ENCODE measurements at places on chromosomes 4 and X.

DNA sequence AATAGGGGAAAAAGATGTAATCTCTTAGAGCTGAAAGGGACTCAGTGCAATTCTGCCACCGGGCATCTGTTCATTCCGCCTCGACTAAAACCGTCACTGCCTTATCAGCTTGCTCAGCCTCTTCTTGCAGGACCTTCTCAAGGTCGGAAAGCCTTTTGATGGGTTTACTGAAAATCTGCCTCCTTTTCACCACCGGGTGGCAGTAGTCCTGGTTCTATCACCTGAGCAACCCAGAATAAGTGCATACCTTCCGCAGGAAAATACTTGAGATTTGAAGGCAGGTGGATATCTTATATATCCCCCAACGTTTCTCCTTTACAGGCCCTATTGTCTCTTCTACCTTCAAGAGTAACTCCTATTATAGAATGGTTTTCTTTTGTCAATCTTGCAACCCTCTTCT is 103.4 kb upstream of the PAK3 start:
- DNase-seq: no peak

DNA sequence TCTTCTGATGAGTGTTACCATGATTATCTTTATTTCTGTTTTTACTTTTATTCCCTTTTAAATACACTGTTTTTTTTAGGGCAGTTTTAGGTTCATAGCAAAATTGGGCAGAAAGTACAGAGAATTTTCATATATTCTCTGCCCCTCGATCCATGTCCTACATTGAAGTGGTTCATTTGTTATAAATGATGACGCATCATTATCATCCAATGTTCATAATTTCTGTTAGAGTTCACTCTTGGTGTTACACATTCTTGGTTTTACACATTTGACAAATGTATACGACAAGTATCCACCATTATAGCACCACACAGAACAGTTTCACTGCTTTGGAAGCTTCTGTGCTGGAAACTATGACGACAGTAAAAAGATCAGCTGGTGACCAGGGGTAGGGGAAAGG is 578.1 kb upstream of the AADAT start:
- DNase-seq: no peak

DNA sequence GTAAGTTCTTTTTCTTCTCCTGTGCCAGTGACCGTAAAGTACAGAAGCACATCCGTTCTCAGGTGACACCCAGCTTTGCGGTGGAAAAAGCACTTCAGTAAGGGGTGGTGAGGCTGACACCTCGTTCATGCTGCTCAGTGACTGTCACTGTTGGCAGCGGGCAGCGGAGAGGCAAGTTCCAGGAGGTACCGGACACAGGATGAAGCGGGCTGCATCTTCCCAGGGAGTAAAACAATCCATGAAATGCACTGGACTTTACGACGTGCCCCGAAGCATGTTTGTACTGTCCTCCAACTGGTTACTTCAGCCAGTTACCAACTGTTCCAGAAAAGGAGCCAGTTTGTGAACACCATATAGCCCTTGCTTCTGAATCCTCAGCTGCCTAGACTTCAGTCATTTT is 110.7 kb downstream of the ZNF827 start:
- no peak for DNase-seq

GRCh38 chrX:139429913-139430312 is 100.6 kb upstream of the F9 start:
- no peak for DNase-seq

GRCh38 chr4:113335746-113336145 is 286.3 kb downstream of the ANK2 start:
- DNase-seq: no peak

DNA sequence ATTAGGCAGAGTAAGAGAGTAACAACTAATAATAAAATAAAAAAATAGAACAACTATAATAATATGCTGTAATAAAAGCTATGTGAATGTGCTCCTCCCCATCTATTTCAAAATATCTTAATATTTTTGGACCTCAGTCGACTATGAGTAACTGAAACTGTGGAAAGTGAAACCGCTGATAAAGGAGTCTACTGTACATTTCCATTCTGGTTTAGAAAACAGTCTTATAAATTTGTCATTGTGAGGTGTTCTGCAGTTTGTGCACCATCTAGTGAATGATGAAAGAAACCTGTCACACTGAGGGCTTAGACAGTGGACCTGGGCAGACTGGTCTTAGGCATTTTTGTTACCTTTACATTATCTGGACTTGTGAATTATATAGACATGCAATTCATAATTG is 42.0 kb downstream of the TMEM150C start:
- DNase-seq: no peak

GRCh38 chrX:39165185-39165584 is 363.9 kb downstream of the MID1IP1 start:
- no peak for DNase-seq

DNA sequence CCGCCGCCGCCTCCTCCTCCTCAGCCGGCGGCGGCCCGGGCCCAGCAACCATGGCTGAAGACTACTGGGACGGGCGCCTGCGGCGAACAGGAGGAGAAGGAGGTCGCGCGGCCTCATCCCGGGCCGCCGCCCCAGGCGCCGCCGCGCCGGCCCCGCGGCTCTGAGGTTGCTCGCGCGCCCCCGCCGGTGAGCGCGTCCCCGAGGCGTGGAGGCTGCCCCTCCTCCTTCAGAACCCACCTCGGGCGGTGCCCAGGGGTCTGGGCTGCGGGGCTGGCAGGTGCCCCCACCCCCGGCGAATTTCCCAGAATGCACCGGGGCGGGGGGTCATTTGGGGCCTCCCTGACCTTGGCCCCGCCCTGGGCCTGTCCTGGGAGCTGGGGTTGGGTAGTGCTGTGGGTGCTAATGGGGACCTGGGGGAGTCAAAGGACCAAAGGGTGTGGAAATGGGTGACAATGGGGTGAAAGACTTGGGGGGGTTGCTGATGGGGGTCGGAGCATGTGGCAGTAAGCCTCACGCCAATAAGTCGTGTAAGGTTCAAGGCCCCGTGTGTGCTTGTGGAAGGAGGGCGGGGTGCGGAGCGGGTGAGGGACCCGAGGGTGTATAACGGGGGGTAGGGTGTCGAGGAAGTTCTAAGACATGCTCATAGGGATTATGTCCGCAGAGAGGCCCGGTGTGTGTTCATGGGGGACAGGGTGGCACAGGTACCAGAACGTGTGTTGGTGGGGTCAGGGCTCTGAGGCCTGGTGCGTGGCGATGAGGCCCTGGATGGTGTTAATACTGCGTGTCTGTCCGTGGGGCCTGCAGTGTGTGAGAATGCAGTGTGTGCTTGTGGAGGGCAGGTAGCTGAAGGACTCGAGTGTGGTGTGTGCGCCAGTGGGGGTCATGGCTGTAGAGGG is 687 bp downstream of the CDK16 start:
- no peak for DNase-seq

GRCh38 chr4:119652998-119653397 is 24.4 kb upstream of the PDE5A start:
- no peak for DNase-seq

DNA sequence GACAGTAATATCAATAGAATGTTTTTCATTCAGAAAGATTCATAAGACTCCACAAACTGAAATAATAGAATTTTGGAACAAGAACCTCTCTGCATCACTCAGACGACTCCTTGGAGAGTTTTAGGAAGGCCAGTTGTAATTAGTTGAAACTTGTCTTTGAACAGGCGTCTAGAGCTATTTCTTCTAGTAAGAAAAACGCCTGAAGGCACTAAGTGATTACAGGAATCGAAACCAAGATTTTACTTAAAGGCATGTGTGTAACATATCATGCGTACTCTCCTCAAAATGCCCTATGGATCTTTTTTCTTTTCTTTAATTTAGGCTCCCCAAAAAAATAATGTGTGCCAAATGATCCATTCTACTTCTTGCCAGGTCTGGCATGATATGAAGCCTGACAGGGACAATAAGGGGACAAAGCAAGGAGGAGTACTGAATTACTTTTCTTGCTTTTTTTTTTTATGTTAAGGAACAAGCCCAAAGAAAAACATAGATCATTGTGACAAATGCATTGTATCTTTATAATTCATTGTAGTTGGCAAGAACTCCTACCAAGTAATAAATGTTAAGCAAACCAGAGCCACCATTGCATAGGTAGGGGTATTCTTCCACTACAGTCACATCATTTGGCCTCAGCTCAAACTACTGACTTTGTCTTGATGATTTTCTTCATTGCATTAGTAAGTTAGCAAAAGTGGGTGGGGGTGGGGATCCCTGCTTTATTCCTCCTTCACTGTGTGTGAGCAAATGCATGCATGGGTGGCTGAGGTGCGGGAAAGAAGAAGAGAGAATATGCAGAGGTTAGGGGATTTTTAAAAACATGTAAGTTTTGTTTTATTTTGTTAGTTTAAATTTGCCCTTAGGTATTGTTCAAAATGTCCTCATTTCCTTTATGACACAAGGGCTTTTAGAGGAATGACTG is 79.9 kb upstream of the ATOH1 start:
- peak; percentile 60 for DNase-seq

DNA sequence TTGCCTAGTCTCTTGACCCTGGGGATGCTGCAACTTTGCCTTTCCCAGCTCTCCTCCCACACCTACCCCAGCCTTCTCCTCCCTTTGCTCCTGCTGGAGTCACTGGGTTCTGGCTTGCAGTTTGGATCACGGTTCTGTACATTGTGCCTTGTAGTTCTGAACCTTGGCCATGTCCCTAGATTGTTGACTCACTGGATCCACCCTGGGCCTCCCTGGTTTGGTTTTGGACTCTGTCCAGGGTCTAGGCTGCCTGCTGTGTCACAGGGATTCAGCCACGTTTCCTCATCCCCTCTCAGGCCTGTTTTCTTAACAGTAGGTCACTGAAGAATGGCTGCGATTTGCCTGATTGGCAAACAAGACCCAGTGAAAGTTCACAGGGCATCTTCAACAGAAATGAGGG is 11.5 kb upstream of the GABRE start:
- no peak for DNase-seq

DNA sequence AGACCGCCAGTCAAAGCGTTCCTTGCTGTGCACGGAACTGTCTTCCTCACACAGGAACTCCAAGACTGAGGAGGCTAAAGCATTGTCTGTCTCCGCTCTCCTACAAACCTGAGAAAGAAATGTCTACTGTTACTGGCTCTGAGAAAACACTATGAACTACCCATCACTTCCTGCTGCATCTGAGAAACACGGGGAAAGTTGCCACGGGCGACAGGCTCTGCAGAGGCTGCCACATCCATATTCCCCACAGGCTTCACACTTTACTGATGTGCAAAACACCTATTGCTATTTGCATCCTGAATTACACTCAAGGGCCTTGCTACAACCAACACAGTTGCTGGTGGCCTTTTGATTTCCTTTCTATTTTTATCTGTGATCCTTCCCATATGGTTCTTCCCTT is 59.0 kb downstream of the AFAP1 start:
- no peak for DNase-seq

GRCh38 chr4:6917461-6918271 is 8.0 kb downstream of the TBC1D14 start:
- no peak for DNase-seq

Measured in SK-N-MC (cell line).